ENCODE measurements at places on chromosomes 11 and 22. TPM values are rescaled to one million over a fixed set of nuclear protein-coding genes. Genes with fewer than 3 reads are reported as not detected.

GRCh38 chr11:61581931-61582330 lies 1.1 kb upstream of the SYT7 start:
- DNase-seq, result no peak

The UBQLNL gene
- total RNA-seq, result 0.09 TPM

The GPHA2 gene
- total RNA-seq, result not detected

DNA sequence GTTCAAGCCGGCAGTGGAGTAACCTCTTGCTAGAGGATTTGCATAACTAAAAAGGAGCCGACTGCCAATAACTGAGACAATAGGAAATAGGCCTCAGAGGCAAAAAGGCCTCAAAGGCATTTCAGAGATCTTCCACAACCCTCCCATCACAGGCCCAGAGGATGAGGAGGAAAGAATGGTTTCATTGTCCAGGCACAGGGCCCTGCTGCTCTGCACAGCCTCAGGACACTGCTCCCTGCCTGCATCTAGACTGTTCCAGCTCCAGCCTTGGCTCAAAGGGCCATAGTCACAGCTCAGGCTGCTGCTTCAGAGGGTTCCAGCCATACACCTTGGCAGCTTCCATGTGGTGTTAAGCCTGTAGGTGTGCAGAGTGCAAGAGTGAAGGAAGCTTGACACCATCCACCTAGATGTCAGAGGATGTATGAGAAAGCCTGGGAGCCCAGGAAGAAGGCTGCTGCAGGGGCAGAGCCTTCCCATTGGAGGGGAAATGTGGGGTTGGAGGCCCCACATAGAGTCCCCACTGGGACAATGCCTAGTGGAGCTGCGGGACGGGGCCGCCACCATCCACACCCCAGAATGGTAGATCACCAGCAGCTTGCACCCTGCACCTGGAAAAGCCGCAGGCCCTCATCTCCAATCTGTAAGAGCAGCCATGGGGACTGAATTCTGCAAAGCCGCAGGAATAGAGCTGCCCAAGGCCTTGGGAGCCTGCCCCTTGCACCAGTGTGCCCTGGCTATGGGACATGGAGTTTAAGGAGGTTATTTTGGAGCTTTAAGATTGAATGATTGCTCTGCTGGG lies 8.2 kb upstream of the LRP5 start:
- no peak for DNase-seq

DNA sequence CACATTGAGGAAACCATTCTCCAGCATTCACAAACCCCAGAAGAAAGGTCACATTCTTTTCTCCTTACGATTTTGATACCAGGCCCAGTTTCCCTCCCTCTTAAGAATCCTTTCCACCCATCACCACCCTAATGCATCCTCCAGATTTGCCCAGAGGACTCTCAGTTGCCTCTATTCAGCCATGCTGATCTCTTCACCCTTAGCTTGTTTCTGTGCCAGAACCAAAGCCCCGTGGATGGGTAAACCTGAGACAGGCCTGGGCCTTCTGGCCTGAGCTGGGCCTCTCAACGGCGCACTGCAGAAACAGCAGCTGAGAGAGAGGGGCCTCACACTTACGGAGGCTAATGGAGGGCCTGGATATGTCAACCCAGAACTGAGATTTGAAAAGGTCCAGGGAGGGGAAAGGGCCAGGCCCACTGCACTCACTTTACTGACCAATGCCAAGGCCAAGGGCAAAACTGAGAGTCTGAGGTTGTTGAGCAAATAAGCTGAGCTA lies 32.2 kb upstream of the OAF start:
- DNase-seq, result no peak

The MS4A6A gene
- total RNA-seq, result not detected

- no peak for DNase-seq
Observed at GRCh38 chr22:49183826-49184216, 643.9 kb downstream of the BRD1 start.

The BDNF gene
- total RNA-seq, result 0.07 TPM

DNA sequence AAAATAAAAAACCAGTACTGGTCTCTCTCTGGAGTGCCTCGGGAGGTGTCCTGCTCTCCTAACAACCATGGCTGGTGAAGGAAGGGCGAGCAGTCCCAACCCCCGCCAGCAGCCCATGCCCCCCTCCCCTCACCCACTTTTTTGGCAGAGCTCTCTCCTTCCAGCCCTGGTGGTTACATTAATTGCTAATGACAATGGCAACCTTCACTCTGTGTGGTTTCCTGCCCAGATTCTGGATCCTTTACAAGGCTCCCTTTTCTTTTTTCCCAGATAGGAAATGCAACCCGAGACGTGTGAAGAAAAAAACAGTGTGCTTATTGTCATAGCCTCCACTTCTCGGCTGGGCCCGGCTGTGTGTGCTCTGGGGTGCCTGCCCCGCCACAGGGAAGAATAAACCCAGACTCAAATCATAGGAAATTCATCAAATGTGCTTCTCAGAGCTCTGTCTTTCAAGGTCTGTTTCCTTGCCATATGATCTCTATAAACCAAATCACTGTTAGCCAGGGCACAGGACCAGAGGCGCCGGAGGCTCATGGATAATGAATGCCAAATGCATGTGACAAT lies 513.0 kb downstream of the SOX6 start:
- peak; percentile 28 for DNase-seq

- DNase-seq, result no peak
Observed at GRCh38 chr11:20014067-20014402, 146.2 kb downstream of the DBX1 start.

DNA sequence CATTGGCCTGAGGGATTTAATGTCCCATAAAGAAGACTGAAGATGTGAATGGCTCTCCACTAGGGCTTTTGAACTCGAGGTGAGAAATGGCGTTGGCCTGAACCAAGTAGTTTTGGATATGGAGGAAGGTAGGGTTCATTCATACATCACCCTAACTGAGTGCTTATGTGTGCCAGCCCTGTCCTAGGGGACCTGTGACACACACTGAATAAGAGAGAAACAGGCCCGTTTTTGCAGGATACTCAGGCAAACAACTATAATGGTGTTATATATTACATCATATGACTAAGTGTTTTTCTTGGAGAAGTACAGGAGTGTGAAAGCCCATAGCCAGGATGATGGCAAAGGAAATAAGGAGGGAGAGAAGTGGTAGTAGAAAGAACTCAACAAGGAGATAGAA lies 368.1 kb downstream of the TMEM135 start:
- DNase-seq, result no peak

The OR9Q1 gene
- not detected for total RNA-seq

- DNase-seq, result no peak
Observed at GRCh38 chr22:17562906-17563870, at the start of gene SLC25A18. TSS of gene SLC25A18 (plus strand) at chr22:17563498. CDS start at chr22:17579945, 16,447 bp downstream.
